Activated CD4-positive, CD25-positive, alpha-beta regulatory T cell (primary cell): ENCODE measurements at places on chromosomes 7 and 10.

- no peak for DNase-seq
Measured at GRCh38 chr10:84469470-84469869, 141.1 kb downstream of the CCSER2 start.

GRCh38 chr10:69317175-69317604 lies 38.9 kb downstream of the HK1 start:
- DNase-seq: no peak

DNA sequence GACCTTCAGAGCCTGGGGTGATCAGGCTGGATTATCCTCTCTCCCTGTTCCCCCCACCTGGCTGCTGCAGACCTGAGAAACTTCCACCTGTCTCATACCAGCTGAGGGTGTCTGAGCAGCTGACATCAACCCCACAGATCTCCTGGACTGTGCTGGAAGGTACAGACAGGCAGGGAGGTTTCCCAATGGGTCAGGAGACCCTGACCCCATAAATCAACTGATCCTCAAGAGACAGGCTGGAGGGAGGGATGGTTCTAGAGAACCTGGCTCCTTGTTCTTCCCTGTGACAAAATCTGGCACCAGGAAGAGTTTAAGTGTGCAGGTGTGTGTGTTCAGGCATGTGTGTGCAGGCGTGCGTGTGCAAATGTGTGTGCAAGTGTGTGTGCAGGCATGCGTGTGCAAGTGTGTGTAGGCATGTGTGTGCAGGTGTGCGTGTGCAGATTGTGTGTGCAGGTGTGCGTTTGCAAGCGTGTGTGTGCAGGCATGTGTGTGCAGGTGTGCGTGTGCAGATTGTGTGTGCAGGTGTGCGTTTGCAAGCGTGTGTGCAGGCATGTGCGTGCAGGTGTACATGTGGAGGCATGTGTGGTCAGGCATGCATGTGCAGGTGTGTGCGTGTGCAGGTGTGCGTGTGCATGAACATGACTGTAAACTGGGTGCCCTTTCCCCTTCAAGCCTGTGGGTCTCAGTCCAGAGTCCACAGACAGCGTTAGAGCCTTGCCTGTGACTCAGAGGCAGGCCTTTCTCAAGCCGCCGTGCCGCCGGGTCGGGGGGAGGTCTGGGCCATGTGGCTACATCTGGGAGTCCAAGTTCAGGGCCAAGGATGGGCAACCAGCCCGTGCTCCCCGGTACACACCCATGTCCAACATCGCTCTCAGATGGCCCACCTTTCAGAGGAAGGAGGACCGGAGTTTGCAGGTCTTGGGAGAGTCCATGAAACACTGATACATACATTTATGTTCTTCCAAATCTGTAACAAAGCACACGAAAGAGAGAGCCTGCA lies 50.1 kb upstream of the ELN start:
- no peak for DNase-seq

DNA sequence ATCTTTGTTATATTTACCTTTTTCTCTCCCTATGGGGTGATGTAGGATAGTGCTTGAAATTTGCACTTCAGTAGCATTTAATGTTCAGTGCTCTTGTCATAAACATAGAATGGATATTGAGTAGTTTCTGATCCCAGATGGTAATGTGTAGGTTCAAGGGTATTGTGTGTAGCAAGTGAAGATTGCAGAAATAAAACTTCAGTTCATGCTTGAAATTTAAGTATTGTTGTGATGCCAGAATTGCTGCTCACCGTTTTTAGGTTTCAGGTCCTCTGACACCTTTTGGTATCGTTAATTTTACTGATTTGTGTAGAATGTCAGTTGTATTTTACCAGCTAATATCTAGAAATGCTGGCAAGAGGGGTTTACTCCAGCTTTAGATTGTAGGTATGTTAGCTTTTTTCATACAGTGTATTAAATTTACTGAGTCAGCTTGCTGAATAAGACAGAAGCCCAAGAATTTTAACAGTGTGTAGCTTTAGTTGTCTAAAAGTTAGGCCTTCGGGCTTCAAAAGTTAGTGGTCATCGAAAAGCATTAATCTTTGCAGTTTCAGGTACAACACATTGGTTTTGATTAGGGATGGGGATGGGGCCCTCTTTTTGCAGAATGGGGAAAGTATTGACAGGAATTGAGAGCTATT lies 1.9 kb downstream of the PTEN start:
- DNase-seq: no peak

DNA sequence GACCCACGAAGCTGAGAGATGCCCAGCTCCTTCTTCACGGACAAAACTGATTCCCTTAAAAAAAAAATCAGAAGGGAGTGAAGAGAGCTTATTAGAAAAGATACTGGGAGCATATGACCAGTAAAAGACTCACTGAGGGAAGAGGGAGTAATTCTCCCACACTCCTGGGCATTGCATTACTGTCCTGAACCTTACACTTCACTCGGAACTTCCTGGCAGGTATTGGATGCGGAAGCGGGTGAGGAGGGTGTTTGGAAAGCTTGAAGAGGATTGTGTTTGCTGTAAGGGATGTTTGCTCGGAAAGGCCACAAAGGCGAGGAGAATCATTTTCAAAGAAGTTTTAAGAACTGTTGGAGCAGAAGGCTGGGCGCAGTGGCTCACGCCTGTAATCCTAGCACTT lies 375 bp downstream of the HKDC1 start:
- no peak for DNase-seq

DNA sequence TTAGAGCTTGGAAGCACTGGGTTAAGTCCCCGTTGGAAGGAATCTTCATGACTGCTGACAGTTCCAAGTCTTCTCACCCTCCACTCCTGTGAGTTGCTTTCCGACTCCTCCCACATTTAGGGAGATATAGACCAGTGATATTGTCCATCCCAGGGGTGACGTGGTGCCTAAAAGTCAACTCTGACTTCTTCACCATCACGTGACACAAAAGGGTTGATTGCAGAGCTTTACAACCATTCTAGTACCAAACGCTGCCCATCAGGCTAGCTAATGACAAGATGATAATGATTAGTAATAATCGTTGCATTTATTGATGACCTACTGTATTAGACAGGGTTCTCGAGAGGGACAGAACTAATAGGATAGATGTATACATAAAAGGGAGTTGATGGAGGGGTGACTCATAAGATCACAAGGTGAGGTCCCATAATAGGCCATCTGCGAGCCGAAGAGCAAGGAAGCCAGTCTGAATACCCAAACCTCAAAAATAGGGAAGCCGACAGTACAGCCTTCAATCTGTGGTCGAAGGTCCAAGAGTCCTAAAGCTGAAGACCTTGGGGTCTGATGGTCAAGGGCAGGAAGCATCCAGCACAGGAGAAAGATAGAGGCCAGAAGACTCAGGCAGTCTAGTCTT lies 85.3 kb upstream of the CARD11 start:
- no peak for DNase-seq

- no peak for DNase-seq
Measured at GRCh38 chr7:84216472-84216871, 21.9 kb upstream of the SEMA3A start.

- DNase-seq: no peak
Measured at GRCh38 chr10:78212060-78212785, 178.6 kb downstream of the RPS24 start.
